ENCODE measurements at places on chromosomes 5 and 9.

- DNase-seq: no peak
These were observed 34.4 kb downstream of the FAM240B start for GRCh38 chr9:38685535-38685934.

DNA sequence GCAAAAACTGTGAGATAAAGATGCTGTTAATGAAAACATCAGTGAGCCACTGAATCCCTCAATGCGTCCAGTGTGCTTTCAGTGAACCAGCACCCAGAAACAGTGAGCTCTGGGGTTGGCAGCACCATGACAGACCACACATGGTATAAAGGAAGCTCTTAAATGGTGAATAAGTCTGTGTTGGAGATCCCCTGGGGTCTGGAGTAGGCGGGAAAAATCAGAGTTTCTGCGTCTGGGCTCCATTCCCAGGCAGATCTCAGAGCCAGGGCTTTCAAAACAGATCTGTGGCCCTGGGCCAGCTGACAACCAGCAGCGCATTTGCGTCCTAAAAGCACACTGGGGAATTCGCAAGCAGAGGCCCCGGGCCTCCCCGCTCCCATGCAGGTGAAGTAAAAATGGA, 233.5 kb downstream of the FRMD3 start:
- DNase-seq: no peak

DNA sequence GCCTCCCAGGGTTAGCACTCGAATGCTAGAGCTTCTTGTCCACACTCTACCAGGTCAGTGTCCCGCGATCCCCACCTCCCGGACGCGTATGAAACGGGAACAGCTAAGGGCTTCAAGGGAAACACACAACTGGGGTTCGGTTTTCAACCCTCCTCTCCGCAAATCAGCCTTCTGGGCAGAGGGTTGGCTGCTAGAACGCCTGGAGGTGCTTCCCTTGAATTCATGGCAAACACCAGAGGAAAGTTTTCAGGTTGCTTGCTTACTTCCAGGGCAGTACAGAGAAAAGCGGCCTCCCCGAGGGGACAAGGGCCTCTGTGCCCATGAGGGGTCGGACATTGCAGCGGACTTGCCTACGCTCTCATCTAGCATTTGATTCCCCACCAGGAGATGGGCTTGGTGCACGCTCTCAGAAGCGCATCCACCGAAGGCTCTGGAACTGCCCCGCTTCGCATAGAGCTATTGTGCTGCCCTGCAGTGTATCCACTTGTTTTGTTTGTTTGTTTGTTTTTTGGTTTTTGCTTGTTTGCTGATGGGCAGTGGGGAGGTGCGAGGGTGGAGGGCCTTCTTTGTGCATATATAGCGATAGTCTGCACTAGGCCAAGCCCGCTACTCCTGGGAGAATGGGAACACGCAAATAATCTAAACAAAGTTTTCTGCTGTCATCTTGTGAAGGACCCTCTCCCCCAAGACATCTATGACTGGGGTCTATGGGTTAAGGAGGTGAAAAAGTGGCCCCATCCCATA, 1.3 kb upstream of the DMRT3 start:
- no peak for DNase-seq

- no peak for DNase-seq
These were observed 16.3 kb upstream of the COL27A1 start for GRCh38 chr9:114139071-114139470.

DNA sequence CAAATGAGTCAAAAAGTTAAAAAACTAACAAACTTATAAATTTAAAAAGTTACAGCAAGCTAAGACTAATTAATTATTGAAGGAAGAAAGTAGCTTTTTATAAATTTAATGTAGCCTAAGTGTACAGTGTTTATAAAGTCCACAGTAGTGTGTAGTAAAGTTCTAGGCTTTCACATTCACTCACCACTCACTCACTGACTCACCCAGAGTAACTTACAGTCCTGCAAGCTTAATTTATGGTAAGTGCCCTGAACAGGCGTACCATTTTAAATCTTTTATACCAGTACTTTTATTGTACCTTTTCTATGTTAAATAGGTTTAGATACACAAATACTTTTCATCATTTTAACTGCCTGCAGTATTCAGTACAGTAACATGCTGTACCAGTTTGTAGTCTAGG, 80.0 kb upstream of the C9orf72 start:
- no peak for DNase-seq

- no peak for DNase-seq
These were observed 40.1 kb upstream of the PCSK1 start for GRCh38 chr5:96473155-96473554.

GRCh38 chr5:180643191-180643851, 6.1 kb downstream of the FLT4 start:
- peak; percentile 30 for DNase-seq

DNA sequence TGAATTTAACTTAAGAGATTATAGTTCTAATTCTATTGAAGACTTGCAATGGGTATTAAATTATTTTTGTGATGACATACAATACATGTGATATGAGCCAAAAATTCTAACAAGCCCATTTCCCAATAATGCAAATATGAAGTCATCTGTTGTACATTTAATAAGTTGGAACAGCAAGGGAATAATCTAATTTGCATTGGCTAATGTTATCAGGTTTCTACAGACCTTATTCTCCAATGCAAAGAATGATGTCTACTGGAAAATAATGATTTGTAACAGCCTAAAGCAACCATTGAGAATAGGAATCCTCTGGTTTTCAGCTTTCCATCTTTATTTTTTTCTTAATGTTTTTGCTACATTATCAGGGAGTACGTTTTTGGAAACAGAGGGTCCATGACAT, 89.1 kb upstream of the MINAR2 start:
- DNase-seq: no peak

GRCh38 chr5:65391591-65391990, 90.1 kb downstream of the ADAMTS6 start:
- DNase-seq: no peak

DNA sequence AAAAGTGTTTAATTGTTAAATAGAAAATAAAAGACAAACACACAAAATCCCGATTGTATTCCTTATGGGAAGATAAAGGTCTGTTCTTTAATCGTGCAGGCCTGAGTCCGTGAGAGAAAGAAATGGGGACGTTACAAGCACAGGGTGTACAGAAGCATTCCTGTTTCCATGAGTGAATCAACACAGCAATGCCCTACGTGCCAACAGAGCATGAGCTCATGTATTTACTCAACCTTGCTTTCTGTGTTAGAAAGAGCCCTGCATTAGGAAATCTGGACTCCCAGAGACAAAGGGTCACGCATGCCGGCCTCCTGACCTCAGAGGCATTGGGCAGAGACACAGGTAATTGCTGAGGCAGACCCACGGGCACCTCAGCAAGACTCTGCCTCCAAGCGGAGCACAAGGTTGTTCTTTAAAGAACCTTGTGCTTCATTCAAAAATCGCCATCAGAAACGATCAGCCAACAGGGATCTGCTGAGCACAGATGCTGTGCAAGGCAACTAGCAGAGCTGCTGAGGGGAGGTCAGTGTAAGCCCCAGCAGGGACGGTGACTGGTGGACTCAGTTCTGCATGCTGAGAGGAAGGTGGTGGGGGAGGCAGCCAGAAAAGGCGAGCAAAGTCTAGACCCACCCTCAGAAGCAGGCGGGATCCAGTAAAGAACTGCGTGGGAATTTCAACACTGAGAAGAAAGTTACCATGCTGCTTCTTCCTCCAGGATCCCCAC, 101.0 kb downstream of the TLE1 start:
- no peak for DNase-seq

- no peak for DNase-seq
These were observed 81.2 kb upstream of the TRPC7 start for GRCh38 chr5:136446565-136446964.

GRCh38 chr5:88663793-88664216, 219.2 kb downstream of the MEF2C start:
- no peak for DNase-seq

GRCh38 chr5:36802187-36802586, 74.4 kb upstream of the NIPBL start:
- no peak for DNase-seq

- no peak for DNase-seq
These were observed 24.8 kb upstream of the HNRNPA0 start for GRCh38 chr5:137778772-137779564.

DNA sequence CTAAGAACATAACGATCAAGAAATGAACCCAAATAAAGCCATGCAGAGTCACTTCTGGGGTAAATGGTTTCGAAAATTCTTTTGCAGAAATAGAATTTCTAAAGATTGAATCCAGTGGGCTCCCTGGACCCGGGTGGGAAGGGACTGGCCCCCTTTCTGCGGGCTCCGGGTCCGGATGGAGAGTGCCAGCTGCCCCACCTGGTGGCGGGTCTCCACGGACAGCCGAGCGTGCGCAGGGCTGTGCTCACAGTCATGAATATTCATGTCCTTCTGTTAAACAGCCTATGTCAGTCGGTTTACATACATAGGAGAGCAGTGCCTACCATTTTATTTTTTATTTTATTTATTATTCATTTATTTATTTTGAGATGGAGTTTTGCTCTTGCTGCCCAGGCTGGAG, 4.7 kb upstream of the PPP1R26 start:
- no peak for DNase-seq

GRCh38 chr9:106588626-106589025, 274.3 kb upstream of the ZNF462 start:
- no peak for DNase-seq

DNA sequence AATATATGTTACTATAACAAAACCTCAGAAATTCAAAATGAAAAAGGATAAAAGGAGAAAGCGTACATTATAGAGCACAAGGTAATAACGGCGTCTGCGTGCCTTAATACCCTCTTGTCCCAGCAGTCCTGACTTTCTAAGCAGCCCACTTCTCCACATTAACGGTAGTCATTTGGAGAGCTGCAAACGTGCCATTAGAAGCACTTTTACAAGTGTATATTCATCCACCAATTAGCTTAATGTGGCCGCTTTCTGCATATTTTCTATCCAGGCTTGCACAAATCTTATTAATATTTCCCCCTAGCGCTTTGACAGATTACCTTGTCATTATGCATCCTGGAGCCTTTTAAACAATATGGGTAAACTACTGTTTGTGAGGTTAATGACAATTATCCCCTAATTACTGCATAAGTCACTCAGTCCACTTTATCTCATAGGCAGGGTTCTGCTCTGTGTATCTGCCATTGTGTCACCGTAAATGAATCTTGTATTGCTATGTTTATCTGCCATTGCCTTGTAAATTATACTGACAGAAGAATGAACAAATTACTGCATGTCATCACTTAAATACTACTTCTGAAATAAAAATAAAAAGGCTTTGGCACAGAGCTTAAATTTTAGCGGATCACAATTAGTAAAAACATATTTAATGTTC, 421.3 kb downstream of the BNC2 start:
- no peak for DNase-seq

DNA sequence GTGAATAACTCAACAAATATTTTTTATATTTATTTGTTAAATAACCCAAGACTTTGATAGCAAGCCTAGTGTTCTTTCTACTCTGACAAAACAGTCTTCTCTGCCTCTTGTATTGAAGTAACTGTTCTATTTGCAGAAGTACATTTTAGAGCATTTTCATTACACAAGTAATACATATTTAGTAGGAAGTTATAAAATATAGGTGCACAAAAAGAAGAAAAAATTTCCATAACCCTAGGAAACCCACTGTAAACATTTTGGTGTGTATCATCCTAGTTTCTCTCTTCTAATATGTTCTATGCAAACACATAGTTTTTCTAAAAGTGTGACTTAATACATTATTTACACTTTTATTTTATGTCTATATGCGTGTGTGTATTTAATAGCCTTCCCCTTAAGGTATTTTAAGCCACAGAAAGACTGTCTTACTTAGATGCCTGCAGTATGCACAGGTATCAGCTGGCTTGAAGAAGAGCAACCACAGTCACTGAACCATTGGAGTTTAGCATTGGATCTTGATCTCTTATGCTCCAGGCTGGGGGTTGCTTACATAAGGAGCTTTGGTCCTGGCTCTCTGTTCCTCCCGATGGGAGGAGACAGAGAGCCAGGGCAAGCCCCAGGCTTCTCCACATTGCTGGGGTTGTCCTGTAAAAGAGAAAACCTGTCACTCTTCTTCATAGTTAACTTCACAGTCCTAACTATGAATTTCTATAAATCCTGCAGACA, 3.8 kb downstream of the SELENOP start:
- no peak for DNase-seq

DNA sequence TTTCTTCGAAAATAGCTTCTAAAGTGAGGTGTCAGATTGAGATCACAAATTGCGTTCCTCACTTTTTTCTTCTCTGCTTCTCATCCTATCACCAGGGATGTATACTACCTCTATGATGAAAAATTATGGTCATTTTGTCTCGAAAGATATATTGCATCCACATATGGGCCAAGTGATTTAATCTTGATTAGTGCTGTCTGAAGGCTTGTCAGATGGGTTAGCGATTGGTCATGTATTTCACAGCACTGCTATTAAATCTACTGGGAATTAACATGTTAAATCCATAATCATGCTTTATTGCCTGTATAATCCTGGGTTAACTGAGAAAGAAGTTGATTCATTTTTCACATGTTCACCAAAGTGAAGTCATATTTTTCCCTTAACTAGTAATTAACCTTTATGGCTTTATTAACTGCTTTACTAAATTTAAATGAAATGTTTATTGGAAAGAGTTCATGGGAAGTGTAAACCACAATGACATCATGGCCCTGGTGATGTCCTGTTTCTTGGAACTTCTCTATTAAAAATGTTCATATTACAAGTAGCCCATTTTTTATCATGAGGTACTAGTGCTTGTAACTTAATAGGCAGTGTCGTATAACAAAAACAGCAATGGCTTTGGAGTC, 193.3 kb downstream of the SMC2 start:
- no peak for DNase-seq

- DNase-seq: no peak
These were observed 58.8 kb downstream of the CAAP1 start for GRCh38 chr9:26833792-26834191.

DNA sequence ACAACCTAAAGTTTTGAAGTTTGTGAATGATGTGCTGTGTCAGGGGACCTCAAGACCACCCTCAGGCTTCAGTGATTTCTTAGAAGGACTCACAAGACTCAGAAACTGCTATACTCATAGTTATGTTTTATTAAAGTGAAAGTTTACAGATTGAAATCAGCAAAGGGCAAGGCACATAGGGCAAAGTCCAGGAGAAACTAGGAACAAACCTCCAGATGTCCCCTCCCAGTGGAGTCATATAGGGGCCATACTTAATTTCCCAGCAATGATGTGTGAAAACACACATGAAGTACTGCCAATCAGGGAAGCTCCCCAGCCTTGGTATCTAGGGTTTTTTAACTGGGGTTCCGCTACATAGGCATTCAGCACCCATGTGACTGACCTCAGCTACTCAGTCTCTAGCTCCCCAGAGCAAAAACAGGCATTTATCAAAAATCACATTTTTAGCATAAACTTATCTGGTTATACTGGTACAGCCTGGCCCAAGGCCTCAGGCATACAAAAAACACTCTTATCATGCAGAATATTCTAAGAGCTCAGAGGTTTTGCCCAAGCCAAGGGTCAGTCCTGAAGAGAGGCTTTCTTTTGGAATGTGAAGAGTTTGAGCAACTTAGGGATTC, 74.7 kb upstream of the ANKRD55 start:
- no peak for DNase-seq

DNA sequence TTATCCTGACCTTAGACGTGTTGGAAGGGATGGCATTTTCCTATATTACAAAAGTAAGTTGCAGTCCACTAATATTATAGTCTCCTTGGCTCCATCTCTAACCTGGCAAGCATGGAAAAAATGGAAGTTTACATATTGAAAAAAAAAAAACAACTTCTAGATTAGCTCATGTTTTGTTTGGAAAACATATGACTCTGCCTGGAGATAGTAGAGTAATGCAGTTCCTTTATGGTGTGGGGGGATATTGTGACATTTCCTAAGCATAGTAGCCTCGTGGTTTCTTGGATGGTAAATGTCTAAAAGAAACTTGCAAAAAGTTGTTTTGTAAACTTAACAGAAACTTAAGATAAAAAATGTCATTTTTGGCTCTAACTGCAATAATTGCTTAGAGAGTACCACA, 244.4 kb upstream of the FBXL7 start:
- DNase-seq: no peak
